ENCODE measurements at places on chromosomes 1 and 21.

DNA sequence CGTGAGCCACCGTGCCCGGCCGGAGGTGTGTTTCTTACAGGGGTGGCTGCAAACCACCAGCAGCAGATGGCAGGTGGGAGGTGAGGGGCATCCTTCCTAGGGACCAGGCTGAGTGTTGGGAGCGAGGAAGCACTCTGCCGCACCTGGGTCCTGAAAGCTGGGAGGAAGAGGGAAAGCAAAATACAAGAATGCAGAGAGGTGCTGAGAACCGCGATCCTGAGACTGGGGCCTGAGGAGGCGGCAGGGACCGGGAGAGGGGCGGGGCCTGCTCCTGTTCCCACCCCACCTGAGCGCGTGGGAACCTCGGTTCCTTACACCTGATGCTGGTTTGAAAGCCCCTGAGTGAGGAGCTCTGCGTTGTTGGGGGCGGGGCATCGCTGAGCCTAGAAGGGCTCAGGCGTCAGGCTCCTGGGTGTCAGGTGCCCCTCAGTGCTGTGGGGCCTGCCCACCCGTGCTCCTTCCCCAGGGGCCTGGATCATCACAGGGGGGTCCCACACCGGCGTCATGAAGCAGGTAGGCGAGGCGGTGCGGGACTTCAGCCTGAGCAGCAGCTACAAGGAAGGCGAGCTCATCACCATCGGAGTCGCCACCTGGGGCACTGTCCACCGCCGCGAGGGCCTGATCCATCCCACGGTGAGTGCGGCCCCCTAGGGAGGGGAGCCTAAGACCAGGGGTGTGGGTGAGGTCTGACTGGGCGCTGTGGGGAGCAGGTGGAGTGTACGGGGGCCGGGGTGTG is 15.5 kb downstream of the TRPM2 start:
- DNase-seq, result no peak

- DNase-seq, result no peak
Measured at GRCh38 chr1:175862408-175862807, 119.0 kb upstream of the TNR start.

DNA sequence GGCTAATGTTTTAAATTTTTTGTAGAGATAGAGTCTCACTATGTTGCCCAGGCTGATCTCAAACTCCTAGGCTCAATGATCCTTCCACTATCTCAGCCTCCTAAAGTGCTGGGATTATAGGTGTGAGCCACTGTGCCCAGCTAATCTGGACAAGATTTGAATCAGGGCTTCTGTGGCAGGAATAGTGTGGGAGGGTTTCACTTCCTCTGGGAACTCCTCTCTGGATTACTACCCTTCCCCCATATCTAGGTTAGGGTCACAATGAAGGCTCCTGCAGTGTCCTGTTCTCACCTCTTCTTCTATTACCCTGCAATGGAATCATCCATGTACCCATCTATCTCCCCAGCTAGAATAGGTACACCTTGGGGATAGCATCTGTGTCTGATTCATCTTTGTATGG is 133.6 kb upstream of the RAB4A start:
- no peak for DNase-seq

- no peak for DNase-seq
Measured at GRCh38 chr21:34522284-34522683, 10.3 kb upstream of the KCNE1 start.

DNA sequence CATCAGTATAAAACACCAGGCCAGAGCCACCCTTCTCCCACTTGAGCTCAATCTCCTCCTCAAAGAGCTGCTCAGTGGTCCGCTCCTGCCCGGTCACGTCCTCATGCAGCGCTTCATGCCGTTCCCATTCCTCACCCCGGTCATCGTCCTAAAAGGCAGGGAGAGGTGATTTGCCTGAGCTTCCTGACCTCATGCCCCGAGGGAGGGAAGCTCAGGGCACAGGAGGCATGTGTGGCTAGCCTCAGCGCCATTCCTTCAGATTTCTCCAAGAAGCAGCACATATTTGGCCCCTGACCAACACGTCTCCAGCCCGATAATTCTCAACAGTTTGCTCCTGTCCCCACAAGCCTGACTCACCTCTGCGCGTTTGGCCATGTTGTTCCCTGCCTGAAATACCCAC is 4.2 kb upstream of the GPN2 start:
- DNase-seq, result no peak

- no peak for DNase-seq
Measured at GRCh38 chr1:202860744-202861419, 28.1 kb downstream of the RABIF start.

- DNase-seq, result no peak
Measured at GRCh38 chr1:83573776-83574175, 425.2 kb downstream of the TTLL7 start.

DNA sequence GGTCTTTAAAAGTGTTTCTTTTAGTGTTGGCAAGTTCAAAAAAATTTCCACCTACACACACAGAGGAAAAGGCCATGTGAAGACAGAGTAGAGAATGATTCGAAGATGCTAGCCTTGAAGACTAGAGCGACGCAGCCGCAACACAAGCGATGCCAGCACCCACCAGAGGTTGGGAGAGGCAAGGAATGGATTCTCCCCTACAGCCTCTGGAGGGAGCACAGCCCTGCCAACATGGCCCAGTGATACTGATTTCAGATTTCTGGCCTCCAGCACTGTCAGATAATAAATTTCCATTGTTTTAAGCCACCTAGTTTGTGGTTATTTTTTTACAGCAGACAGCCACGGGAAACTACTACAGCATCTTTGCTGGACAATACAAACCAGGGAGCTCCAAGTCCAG is 6.9 kb upstream of the ADAR start:
- DNase-seq, result no peak

DNA sequence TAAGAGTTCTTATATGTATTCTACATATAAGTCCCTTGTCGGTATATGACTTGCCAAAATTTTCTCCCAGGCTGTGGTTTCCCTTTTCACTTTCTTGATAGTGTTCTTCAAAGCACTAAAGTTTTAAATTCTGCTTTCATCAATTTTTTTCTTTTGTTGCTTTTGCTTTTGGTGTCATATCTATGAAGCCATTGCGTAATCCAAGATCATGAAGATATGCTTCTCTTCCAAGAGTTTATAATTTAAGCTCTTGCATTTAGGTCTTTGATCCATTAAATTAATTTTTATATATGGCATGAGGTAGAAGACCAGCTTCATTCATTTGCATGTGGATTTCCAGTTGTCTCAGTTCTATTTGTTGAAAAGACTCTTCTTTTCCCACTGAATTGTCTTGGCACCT is 22.2 kb downstream of the DESI2 start:
- DNase-seq, result no peak

DNA sequence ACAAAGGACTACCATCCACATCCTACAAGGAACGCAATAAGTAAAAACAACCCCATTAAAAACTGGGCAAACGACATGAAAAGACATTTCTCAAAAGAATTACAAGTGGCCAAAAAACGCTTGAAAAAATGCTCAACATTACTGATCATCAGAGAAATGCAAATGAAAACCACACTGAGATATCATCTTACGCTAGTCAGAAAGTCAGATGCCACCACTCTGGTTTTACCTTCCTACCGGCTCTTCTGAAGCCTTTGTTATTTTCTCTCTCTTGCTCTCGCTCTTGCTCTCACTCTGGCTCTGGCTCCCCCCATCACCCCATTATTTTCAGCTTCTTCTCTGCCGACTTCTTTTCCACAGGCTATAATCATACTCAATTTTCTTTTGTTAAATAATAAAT is 38.8 kb downstream of the VPS45 start:
- peak; percentile 46 for DNase-seq

- DNase-seq, result no peak
Measured at GRCh38 chr1:180143359-180143758, 11.3 kb upstream of the QSOX1 start.

GRCh38 chr1:43868741-43869067 is 64.9 kb upstream of the ARTN start:
- DNase-seq, result no peak

DNA sequence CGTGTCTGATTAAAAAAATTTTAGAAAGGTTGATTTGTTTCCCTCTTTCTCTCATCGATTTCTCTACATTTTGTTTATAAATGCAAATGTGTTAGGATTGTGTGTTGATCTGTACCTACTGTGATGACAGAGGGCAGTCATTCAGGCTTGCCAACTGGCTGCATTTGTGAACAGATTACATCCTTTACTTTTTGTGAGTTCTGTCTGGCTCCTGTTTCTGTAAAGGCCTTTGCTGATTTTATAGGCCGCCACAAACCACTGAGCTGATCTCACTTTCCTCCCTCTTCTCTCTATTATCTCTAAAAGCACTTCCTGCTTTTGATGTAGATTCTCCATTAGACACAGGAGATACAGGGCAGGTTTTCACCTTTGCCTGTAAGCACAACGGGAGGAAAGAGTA is 106.8 kb downstream of the ESRRG start:
- no peak for DNase-seq

DNA sequence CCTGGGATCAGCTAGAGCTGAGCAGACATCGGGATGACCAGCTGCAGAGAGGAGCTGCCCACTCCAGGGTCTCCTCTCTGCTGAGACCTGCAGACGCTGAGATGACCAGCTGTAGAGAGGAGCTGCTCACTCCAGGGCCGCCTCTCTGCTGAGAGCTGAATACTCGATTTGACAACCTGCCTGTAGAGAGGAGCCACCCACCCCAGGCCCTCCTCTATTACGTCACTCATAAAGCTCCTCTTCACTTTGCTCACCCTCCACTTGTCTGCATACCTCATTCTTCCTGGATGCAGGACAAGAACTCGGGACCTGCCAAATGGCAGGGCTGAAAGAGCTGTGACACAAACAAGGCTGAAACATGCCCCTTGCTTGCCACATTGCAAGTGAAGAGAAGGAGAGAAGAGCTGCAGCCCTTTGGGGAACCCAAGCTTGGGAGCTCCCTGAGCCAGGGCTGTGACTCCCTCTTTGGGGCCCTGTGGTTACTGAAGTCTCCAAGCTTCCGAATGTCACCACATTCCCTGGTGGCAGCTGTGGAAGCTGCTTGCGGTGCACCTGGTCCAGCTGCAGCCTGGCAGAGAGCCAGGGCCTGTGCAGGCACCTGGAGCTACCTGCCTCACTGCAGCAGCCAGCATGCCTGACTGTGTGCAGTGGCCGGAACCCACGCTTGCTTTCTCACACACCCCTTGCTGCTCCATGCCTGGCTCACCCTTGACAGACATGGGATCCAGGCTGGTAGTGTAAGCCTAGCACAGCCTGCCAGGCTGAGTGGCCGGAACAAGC is 59.6 kb downstream of the CC2D1B start:
- no peak for DNase-seq

- no peak for DNase-seq
Measured at GRCh38 chr1:23732363-23733224, 10.7 kb upstream of the ELOA start.

GRCh38 chr1:235270625-235271024 is 57.4 kb downstream of the ARID4B start:
- DNase-seq, result peak; percentile 67

- DNase-seq, result no peak
Measured at GRCh38 chr1:147758379-147759100, 1.9 kb downstream of the GJA5 start.

DNA sequence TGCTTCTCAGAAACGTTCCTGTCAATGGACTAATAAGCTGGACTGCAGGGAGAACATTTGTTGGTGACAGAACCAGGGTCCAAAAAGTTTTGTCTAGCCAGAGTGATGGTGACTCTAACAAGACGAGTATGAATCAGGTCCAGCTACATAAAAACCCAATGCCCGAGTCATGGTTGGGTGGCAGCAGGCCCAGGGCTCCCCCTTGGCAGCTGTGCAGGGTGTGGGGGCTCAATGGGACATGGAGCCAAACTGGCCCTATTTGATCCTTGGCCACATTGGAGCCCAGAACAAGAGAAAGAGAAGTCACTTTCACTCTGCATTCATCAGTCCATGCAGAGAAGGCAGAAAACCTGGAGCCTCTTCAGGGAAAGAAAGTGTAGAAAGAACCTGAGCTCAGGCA is 37.9 kb upstream of the TENT5C start:
- no peak for DNase-seq

DNA sequence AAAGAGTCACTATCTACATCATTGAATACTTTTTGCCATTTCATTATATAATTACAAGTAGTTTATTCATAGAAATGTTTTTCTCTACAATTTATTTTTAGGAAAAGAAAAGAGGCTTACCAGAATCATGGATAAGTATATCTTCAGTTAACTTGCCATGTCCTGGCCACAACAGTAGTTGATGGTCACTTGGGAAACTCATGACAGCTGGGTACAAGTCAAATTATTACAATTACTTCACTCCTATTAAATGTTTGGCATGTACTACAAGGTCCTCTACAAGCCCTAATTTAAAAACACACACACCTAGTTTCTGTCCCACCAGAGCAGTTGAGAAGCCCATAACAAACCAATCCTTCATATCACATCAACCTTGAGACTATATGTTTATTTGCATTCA is 29.4 kb downstream of the PALMD start:
- DNase-seq, result no peak

DNA sequence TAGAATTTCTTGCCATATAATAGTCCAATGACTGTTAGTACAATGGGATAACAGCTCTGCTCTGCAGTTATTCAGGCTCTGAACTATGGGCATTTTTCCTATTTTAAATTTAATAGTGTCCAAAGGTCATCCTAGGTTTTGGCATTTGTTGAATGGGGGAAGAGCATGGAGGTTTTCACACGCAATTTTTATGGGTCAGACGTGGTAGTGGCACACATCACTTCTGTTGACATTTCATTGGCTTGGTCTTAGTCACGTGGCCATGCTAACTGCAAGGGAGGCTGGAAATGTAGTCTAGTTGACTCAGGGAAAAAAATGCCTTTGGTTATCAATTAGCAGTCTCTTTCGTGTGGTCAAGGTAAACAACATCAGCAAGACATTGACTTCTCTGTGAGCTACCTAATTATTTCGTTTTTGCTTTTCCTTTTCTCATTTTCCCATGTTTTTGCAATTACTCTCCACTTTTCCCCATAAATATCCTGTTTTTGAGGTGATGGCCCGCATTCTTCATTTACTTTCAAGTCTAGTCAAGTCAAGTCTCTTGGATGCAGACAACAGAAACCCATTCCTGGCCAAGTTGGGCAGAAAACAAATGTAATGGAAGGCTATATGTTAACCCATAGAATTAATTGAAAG is 82.8 kb downstream of the DYRK1A start:
- no peak for DNase-seq

DNA sequence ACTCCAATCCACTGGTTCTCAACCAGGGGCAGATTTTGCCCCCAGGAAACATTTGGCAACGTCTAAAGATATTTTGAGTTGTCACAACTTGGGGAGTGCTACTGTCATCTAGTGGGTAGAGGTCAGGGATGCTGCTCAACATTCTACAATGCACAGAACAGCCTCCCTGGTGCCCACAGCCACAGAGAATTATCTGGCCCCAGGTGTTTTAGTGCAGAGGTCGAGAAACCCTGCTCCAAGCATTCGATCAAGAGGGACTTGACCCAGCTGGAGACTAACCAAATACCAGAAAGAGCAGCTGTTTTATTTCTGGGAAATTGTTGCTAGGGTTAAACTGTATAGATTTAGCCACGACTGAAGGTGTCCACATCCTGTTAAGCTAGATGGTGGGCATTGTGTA is 19.2 kb downstream of the CD247 start:
- DNase-seq, result peak; percentile 30

GRCh38 chr1:51147394-51147793 is 45.4 kb downstream of the C1orf185 start:
- no peak for DNase-seq

GRCh38 chr1:12230549-12231275 is 882 bp downstream of the VPS13D start:
- DNase-seq, result no peak
